LNCaP clone FGC (cell line): ENCODE measurements at places on chromosomes 2 and 18.

GRCh38 chr18:28176948-28177827 lies at the start of gene CDH2:
Gene CDH2 (minus strand): TSS chr18:28177130. CDS start chr18:28177022, 108 bp downstream.
- DNase-seq = no peak

DNA sequence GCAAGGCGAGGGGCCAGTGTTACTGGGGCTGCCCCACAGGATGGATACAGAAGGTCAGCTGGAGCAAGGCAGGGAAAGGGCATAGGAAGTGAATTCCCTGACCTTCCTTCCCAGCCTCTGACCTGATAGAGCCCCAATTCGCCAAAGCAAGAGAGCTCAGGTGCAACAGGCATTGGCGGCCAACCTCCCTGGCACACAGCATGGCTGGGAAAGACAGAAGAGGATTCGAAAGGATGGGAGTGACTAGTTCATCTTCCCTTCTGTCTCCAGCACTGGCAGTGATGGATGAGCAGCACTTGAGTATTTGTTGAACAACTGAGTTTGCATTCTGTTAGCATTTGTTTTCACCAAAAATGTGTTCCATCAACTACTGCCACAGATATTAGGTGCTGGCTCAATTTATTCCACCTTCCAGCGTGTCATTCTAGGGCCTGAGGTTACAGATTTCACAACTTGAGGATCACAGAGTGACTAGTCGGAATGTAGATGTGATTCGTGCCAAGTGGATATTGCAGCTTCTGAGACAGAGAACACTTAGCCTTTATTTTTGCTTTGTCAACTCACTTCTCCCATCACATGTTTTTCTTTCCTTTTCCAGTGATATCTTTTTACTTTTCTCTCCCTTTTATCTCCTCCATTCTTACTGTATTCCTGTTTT lies 6.2 kb downstream of the COPS8 start:
- no peak for DNase-seq

DNA sequence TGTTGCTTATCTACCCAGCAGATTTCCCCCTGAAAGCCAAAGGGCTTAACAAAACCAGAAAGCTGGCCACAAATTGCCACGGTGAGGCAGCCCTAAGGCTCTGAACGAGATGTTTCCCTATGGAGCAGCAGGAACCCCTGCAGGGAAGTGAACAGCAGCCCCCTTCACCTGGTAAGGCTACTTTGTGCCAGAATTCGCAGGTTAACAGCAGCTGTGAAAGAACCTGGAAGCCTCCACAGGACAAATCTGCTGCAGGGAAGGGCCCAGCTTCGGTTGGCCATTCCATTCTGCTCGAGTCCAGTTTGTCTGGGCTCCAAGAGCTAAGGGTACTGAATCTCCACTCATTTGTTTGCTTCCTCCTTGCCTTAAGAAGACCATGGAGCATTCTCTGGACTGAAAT lies 175.3 kb downstream of the PDE11A start:
- DNase-seq = no peak

- DNase-seq = no peak
Measured at GRCh38 chr2:226755631-226756030, 44.0 kb downstream of the IRS1 start.

GRCh38 chr2:120545521-120546047 lies 190.1 kb upstream of the GLI2 start:
- no peak for DNase-seq

GRCh38 chr18:74252039-74252395 lies 39.7 kb downstream of the CYB5A start:
- no peak for DNase-seq

- no peak for DNase-seq
Measured at GRCh38 chr2:27025861-27026851, 6.6 kb upstream of the TMEM214 start.
